ENCODE measurements at places on chromosomes 2 and 18. TPM values are rescaled to one million over a fixed set of nuclear protein-coding genes. Genes with fewer than 3 reads are reported as not detected.

Gene C1QL2
- total RNA-seq, result 0.53 TPM

Gene NEU4
- total RNA-seq, result 0.21 TPM

Gene FBXO48
- 0.55 TPM for total RNA-seq

Gene GALNT14
- total RNA-seq, result 47.8 TPM

Gene ANKRD30BL
- not detected for total RNA-seq

Gene RFX8
- not detected for total RNA-seq

Gene TCF4
- total RNA-seq, result 1.5 TPM

Gene RASGRP3
- total RNA-seq, result 1.1 TPM

Gene HNRNPA3
- 394 TPM for total RNA-seq

Gene GPD2
- total RNA-seq, result 27.4 TPM

Gene CD28
- total RNA-seq, result not detected

Gene ZC3H15
- 79.6 TPM for total RNA-seq

Gene GALR1
- not detected for total RNA-seq

Gene NT5DC4
- total RNA-seq, result not detected

Gene ERMN
- not detected for total RNA-seq

Measured in A549 treated with Mapracorat at 1 μM for 4 hours (cell line).